T-cell (primary cell): ENCODE measurements at places on chromosomes 3 and 15.
A peak's percentile ranks its signal among the peaks of the same experiment; 100 is the strongest.

- DNase-seq = no peak
These were observed 20.8 kb upstream of the RAD18 start for GRCh38 chr3:8984081-8984480.

GRCh38 chr15:101190092-101190595 is 61.7 kb downstream of the CHSY1 start:
- no peak for DNase-seq

GRCh38 chr3:138051947-138052802 is 42.2 kb downstream of the CLDN18 start:
- DNase-seq = no peak

GRCh38 chr3:87121856-87122255 is 105.3 kb upstream of the CHMP2B start:
- no peak for DNase-seq

GRCh38 chr3:161212171-161212771 is 8.8 kb upstream of the NMD3 start:
- DNase-seq = no peak

GRCh38 chr3:80079886-80080285 is 312.1 kb upstream of the ROBO1 start:
- DNase-seq = no peak

DNA sequence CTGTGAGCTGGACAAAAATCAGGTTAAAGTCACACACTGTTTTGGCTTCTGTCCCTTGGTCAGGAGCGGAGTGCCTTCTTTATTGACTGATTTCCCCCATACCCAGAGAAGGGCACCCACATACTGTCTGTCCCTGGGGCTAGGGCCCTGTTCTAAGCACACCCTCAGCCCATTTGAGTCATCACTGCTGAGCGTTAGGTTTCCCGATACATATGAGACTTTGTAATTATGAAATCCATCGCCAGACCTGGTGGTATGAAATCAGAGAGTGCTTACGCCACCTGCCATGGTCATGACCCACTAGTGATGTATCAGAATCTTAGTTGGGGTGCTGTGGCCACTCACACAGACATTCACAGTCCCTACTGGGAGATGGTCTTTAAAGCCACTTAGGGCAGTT is 96.8 kb downstream of the CHDH start:
- DNase-seq = no peak

DNA sequence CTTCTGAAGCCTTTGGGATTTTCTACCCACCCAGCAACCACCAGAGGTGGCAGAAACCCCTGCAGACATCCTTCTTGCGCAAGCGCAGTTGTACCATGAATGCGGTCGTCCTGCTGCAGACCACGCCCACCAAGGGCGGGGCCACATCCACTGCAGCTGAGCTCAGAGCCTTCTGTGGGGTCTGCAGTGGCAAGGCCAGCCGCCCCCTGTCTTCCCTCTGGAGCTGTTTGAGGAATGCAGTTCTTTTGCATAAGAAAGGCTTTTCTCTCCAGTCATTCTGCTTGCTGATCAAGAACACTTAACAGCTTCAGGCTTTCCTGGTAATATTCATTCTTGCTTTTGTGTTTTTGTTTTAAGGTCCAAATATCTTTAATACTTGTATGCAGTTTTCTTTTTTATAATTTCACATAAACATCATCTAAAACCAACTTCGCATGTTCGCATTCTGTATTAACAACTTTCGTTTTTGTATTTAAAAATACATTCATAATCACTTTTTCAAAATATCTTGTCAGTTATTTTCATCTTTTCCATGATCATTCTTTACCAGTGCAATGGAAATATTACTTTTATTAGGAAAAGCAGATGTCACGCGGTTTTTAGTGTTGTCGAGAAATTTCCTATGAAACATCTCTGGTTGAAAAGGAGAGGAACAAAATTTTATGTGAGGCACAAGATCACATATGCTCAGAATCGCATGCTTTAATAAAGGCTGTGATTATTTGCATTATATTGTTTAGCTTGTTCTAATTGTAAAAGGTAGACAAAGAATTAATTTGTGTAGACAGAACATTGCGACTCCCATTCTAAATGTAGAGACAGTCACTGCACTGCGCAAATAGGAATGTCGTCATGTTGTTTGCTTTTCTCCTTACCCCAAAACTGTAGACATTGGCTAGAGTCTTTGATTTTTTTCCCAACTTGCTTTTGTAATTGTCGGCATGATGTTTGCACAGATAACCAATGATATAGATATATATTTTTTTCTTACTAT is 98.1 kb upstream of the SNRPN start:
- DNase-seq = no peak

- DNase-seq = no peak
These were observed 84.0 kb downstream of the DIPK2A start for GRCh38 chr3:144055604-144056003.

DNA sequence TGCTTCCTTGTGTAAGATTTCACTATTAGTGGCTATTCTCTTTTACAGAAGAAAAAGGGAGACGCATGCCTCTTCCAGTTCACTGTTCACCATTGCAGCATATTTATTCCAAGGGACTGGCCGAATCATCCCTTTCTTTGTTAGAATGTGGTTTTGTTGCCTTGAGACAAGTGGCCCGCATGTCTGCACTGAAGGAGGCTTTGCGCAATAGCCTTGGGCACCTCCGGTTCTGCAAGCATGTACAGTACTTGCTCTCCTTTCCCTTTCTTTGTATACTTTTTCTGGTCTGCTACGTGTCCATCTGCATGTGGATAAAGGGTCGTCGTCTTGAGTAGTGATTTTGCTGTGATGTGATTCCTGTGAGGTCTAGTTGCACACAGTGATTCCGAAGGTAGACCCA is 43.0 kb downstream of the FLNB start:
- no peak for DNase-seq

GRCh38 chr3:32501783-32502117 is 902 bp downstream of the CMTM6 start:
- no peak for DNase-seq

- DNase-seq = no peak
These were observed 134.9 kb downstream of the GAP43 start for GRCh38 chr3:115758076-115758763.

DNA sequence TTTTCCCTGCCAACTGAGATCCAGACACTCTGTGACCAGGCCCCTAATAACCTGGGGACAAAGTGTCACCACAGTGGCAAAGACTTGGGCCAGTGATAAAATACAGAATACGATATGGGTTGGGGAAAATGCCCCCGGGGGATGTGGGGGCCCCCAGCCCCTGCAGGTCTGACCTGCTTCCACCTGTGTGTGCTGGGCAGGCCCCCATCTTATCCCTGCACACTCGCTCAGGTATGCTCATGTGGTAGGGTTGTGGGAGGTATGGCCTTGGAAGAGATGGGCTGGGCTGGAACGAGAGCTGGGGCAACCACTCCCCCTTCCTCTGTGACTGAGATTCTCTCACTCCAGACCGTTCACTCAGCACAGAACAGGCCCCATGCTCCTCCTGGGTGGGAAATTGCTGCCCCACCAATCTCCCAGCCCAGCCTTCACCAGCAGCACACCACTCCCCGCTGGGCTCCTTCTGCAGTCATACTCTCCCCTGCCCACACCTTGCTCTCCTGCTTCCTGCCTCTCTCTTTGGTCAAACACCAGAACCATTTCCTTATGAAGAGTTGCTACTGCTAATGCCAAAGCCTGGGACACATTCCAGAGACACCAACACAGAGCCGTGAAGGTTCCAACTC is 9.6 kb upstream of the CPEB1 start:
- DNase-seq = no peak

- DNase-seq = no peak
These were observed 61.8 kb downstream of the RUBCN start for GRCh38 chr3:197674741-197675562.

- DNase-seq = no peak
These were observed 112.7 kb downstream of the STAC start for GRCh38 chr3:36493051-36493450.

GRCh38 chr3:183131186-183131725 is 31.3 kb downstream of the LAMP3 start:
- DNase-seq = no peak

GRCh38 chr15:62844564-62845240 is 197.8 kb upstream of the TPM1 start:
- DNase-seq = no peak

GRCh38 chr3:121667333-121667732 is 6.6 kb upstream of the HCLS1 start:
- DNase-seq = no peak

- no peak for DNase-seq
These were observed 73.4 kb downstream of the CHSY1 start for GRCh38 chr15:101178479-101178878.

- DNase-seq = no peak
These were observed 27.8 kb downstream of the IFT80 start for GRCh38 chr3:160370987-160371857.

DNA sequence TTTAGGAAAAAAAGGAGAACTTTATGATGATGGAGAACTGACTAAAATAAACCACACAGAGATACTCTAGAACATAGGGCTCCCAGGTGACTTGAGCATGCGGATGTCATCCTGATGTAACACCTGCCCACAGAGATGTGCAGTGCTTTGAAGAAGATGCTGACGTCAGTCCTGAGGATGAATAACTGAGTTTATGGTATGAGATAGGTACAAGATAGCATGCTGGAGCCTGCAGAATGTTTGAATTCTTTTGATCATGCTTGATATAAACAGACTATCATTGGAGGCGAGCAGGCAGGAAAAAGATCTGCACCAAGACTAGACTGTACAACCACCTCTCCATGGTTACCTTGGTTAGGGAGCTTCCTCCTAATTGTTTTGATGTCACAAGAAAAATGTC is 12.4 kb downstream of the CCR4 start:
- DNase-seq = no peak

DNA sequence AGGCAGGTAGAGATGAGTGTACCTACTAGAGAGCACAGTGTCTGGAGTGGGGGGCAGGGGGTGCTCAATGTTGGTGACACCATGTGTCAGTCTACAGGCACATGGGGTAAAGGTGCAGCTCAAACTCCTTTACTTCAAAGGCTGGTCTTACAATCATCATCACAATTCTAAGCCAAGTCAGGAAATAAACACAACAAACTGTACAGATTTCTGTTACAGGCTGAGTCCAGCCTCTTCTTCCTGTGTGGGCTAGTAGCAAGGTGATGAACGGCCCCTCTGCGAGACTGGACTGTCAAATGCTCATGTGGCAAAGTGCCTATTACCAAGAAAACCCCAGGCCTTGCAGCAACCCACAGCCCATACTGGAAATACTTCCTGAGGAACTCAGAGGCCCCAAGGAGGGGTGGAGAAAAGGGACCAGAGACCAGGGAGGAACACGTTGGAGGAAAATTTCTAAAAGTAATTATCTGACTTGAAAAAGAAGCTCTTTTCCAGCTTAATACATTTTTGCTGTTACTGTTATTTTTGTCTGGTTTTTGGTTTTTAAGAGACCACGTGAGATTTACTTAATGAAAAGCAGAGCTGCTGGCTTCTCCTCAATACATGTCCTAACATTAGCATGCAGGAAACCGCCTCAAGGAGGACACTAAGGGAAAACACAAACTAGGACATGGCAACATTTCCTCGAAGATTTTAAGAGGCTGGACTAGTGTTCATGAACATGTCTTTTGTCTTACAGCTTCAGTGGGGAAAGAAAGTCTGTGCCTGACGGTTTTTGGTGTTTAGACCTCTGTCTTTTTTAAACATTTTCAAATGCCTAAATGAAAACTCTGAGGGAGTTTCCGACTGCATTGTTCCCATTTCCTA is 29.5 kb downstream of the TBC1D2B start:
- no peak for DNase-seq

DNA sequence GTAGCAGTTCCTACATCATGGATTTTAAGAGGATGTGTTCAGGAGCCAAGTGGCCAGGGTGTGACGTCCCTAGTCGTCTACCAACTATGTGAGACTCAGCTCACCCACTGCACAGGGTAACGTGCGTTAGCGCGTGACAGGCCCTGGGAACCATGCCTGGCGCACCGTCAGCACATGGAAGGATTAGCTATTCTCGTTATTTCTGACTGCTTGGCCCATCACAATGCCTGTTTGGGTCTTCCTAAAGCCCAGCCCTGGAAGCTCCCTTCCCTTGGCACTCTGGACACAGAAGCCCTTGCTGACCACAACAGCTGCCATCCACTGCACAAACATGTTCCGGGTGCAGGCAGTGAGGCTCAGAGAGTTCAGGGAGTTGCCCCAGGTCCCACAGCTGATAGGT is 91.0 kb upstream of the RPL32 start:
- no peak for DNase-seq

DNA sequence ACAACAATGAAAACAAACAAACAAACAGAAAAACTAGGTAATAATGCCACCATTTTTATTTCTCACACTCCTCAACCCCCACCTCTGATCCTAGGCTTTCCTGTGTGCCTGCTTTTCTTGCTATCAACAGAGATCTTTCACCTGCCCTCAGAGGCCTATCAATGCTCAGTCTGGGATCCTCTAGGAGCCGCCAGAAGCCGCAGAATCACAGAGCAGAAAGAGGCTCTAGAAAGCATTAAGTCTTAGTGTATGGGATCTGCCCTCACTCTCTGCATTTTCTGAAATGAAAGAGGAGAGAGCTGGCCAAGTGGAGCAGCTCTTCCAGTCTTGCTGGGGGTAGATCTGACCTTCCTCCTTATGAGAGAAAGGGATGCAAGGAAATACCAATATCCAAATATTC is 306.8 kb downstream of the TUSC7 start:
- no peak for DNase-seq

DNA sequence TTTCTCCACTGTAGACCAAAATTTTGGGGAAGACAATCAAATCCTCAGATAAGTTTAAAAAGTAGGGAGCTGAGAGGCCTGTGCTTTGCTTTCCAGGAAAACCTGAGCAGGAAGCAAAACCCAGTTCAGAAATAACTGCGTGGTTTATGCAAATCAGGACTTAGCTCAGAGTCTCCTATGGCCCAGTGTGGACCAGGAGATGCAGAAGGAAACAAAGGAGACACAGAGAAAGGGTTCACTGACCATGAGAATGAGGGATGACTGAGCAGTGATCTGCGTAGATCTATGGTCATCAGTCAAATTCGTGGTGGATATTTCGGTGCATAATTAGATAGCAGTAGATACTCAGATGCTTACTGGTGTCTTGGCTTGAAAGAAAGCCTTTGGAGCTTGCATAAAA is 196.6 kb downstream of the TPRG1 start:
- no peak for DNase-seq

- peak; percentile 41 for DNase-seq
These were observed 105.6 kb downstream of the FBLN2 start for GRCh38 chr3:13654330-13655060.

GRCh38 chr15:29196290-29196689 is 73.3 kb downstream of the NSMCE3 start:
- DNase-seq = no peak

- DNase-seq = no peak
These were observed 4.8 kb upstream of the PLXNB1 start for GRCh38 chr3:48434591-48435222.

- DNase-seq = no peak
These were observed 397.9 kb downstream of the EPHB1 start for GRCh38 chr3:135192929-135193328.

- DNase-seq = no peak
These were observed 44.5 kb downstream of the RPLP1 start for GRCh38 chr15:69497076-69497475.

GRCh38 chr3:9266716-9267115 is 17.3 kb upstream of the SRGAP3 start:
- DNase-seq = no peak
